ENCODE measurements at places on chromosomes 2 and 18.

GRCh38 chr2:102055346-102055990 lies 63.7 kb downstream of the IL1R2 start:
- DNase-seq, result no peak

- DNase-seq, result no peak
Observed at GRCh38 chr2:46800625-46801349, 114.8 kb downstream of the MCFD2 start.

GRCh38 chr2:194494401-194494800 lies 1162.6 kb upstream of the SLC39A10 start:
- no peak for DNase-seq

- DNase-seq, result no peak
Observed at GRCh38 chr2:204681412-204681811, 136.1 kb downstream of the PARD3B start.

Data from stimulated activated CD4-positive, alpha-beta T cell treated with anti-CD3 and anti-CD28 coated beads, Interleukin-1b, Interleukin-23, amount 100 ng/mL, for 4 hours (primary cell).